ENCODE measurements at places on chromosomes 3 and 15. TPM values are rescaled to one million over a fixed set of nuclear protein-coding genes. Genes with fewer than 3 reads are reported as not detected.

- peaks cover 3% of the 10 kb centered on the region for H3K36me3 ChIP-seq
- H3K27ac ChIP-seq, result no peak overlapping the region
- DNase-seq, result no peak
- H3K4me1 ChIP-seq, result no peaks in the 10 kb centered on the region
- H3K4me3 ChIP-seq, result no peak overlapping the region
- no peaks in the 10 kb centered on the region for H3K27me3 ChIP-seq
These were observed 37.6 kb downstream of the AAGAB start for GRCh38 chr15:67216859-67217258.

- no peak overlapping the region for H3K4me3 ChIP-seq
- H3K4me1 ChIP-seq, result peaks cover 70% of the 10 kb centered on the region
- DNase-seq, result no peak
- H3K27me3 ChIP-seq, result no peaks in the 10 kb centered on the region
These were observed 8.6 kb upstream of the ISG20 start for GRCh38 chr15:88630141-88630721.

GRCh38 chr3:14721126-14721864 is 46.4 kb downstream of the C3orf20 start:
- H3K4me1 ChIP-seq, result no peaks in the 10 kb centered on the region
- no peaks in the 10 kb centered on the region for H3K27me3 ChIP-seq
- H3K36me3 ChIP-seq, result no peaks in the 10 kb centered on the region
- no peak overlapping the region for H3K4me3 ChIP-seq

- no peaks in the 10 kb centered on the region for H3K27me3 ChIP-seq
- DNase-seq, result no peak
- no peak overlapping the region for H3K4me3 ChIP-seq
- H3K27ac ChIP-seq, result no peak overlapping the region
These were observed 7.0 kb downstream of the SCAPER start for GRCh38 chr15:76898102-76898501.

GRCh38 chr3:195555110-195555509 is 12.0 kb upstream of the PPP1R2 start:
- no peak overlapping the region for H3K4me3 ChIP-seq
- no peaks in the 10 kb centered on the region for H3K27me3 ChIP-seq
- peaks cover 57% of the 10 kb centered on the region for H3K4me1 ChIP-seq
- DNase-seq, result no peak
- no peaks in the 10 kb centered on the region for H3K36me3 ChIP-seq
- H3K27ac ChIP-seq, result peak overlapping the region; percentile 37

- H3K27ac ChIP-seq, result no peak overlapping the region
- no peaks in the 10 kb centered on the region for H3K4me1 ChIP-seq
- no peak for DNase-seq
- no peaks in the 10 kb centered on the region for H3K36me3 ChIP-seq
- H3K27me3 ChIP-seq, result peaks cover 11% of the 10 kb centered on the region
- H3K4me3 ChIP-seq, result no peak overlapping the region
These were observed 224.7 kb downstream of the KLF13 start for GRCh38 chr15:31551323-31551722.

GRCh38 chr3:169509780-169510692 is 153.5 kb downstream of the MECOM start:
- peaks cover 2% of the 10 kb centered on the region for H3K4me1 ChIP-seq
- H3K27me3 ChIP-seq, result no peaks in the 10 kb centered on the region
- no peak overlapping the region for H3K4me3 ChIP-seq
- no peak overlapping the region for H3K27ac ChIP-seq

DNA sequence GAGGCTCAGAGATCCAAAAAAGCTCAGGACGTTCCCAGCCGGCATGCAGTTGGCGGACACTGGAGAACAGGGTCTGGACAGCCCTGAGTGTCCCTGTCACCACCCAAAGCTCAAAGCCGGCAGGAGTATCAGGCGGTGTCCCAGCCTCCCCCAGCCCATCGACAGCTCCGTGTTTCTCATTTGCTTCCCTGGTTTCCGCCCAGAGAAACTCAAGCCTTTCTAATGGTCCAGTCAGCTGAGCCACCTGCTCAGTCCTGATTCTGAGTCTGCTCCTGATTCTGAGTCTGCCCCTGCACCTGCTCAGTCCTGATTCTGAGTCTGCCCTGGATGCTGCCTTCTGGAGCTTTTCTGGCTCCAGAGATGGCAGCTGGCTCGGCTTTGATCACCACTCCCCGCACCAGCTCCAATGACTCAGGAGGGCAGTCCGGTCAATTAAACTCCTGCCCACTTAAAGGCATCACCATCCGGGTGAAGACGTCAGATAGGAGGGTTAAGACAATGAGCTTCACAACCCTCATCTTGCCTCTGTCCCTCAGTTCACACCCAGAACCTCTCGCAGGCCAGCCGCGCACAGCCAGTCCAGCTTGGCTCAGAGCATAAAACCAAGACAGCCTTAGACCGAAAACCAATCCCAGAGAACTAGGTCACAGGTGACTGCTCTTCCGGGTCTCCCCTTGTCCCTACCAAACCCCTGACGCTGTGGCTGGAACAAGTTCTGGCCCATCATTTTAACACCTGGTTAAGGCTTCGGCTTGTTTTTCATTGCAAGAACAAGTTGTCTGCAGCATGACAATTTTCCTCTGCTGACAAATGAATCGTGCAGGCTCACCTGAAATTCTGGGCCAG is 6.8 kb downstream of the PCSK6 start:
- H3K4me1 ChIP-seq, result no peaks in the 10 kb centered on the region
- no peak overlapping the region for H3K27ac ChIP-seq
- DNase-seq, result no peak
- H3K27me3 ChIP-seq, result peaks cover 20% of the 10 kb centered on the region
- no peak overlapping the region for H3K4me3 ChIP-seq
- no peaks in the 10 kb centered on the region for H3K36me3 ChIP-seq

GRCh38 chr3:119815716-119816115 is 33.8 kb downstream of the NR1I2 start:
- no peak overlapping the region for H3K4me3 ChIP-seq
- H3K4me1 ChIP-seq, result no peaks in the 10 kb centered on the region
- H3K36me3 ChIP-seq, result no peaks in the 10 kb centered on the region
- no peak for DNase-seq
- no peaks in the 10 kb centered on the region for H3K27me3 ChIP-seq

GRCh38 chr3:193865896-193866480 is 270.0 kb upstream of the HES1 start:
- H3K4me1 ChIP-seq, result no peaks in the 10 kb centered on the region
- H3K27me3 ChIP-seq, result no peaks in the 10 kb centered on the region
- DNase-seq, result no peak
- H3K4me3 ChIP-seq, result no peak overlapping the region
- no peak overlapping the region for H3K27ac ChIP-seq
- no peaks in the 10 kb centered on the region for H3K36me3 ChIP-seq

DNA sequence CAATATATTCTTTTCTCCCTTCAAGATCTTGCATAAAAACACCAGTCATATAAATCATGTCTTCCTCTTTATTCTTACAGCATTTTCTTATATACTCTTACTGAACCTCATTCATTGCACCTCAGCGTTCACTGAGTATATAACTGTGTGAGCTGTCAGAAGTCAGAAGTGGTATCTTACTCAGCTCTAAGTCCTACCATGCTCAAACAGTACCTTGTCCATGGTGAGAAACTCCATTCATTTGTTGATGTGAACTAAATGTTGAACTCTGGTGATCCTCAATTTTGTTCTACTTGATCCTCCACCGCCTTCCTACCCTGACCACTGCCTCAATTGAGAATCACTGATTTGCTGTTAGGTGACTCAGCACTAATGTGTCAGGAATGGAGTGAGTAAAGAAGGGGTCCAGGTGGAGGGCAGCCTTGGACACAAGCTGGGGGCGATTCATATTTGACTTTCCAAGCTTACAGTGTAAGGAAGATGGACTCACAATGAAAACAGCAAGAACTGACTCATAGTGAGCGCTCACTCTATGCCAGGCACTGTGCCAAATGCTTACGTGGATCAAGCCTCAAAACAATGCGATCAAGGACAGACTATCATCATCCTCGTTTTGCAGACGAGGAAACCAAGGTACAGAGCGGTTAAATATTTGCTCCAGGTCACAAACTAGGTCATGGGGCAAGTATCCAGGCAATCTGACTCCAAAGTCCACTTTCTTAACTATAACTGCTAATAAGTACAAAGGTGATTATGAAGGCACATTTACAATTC is 13.5 kb upstream of the ZFYVE19 start:
- no peak for DNase-seq
- H3K27me3 ChIP-seq, result no peaks in the 10 kb centered on the region
- H3K4me1 ChIP-seq, result no peaks in the 10 kb centered on the region
- no peaks in the 10 kb centered on the region for H3K36me3 ChIP-seq

- no peak for DNase-seq
- no peaks in the 10 kb centered on the region for H3K4me1 ChIP-seq
- H3K36me3 ChIP-seq, result peaks cover 4% of the 10 kb centered on the region
- no peak overlapping the region for H3K4me3 ChIP-seq
- no peaks in the 10 kb centered on the region for H3K27me3 ChIP-seq
These were observed 48.4 kb downstream of the SGO1 start for GRCh38 chr3:20137647-20138046.

DNA sequence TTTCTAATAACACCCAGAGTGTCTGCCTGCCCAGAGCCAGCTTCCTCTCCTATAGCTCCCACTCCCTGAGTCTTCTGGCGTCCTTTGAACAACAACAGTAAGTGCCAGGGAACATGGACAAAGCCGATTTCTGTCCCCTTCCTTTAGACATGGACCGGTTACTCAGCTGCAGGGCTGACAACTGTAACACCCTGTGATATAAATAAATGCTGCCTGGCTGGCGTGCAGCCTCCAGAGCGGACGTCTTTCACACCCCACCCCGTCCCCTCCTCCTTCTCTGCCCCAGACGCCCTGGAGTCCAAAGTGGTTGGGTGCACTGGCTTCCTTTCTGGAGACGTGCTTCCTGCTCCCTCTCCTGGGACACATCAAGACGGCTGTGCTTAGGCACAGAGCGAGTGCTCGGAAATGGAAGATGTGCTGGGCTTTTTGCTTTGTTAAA is 281.9 kb upstream of the LRRFIP2 start:
- H3K27me3 ChIP-seq, result no peaks in the 10 kb centered on the region
- DNase-seq, result no peak
- H3K4me1 ChIP-seq, result peaks cover 12% of the 10 kb centered on the region
- H3K36me3 ChIP-seq, result no peaks in the 10 kb centered on the region
- no peak overlapping the region for H3K27ac ChIP-seq

GNAT1 gene
- not detected for total RNA-seq

GMPS gene
- total RNA-seq, result 40.6 TPM

DUOXA1 gene
- 1.6 TPM for total RNA-seq

ZCWPW2 gene
- total RNA-seq, result 0.23 TPM

PLA2G4E gene
- total RNA-seq, result not detected

NEDD4 gene
- total RNA-seq, result 2.8 TPM

ABI3BP gene
- 0.18 TPM for total RNA-seq

WDR76 gene
- total RNA-seq, result 10.5 TPM

GOLGA8N gene
- 18.1 TPM for total RNA-seq

LARP6 gene
- total RNA-seq, result not detected

DISP2 gene
- 0.03 TPM for total RNA-seq

OIP5 gene
- 0.58 TPM for total RNA-seq

FES gene
- total RNA-seq, result 4.3 TPM

All from T-cell (primary cell).